Memory B cell (primary cell): ENCODE measurements at places on chromosomes 7 and 10.

- DNase-seq: no peak
These were observed 102.7 kb upstream of the PRSS1 start for GRCh38 chr7:142646386-142647140.

DNA sequence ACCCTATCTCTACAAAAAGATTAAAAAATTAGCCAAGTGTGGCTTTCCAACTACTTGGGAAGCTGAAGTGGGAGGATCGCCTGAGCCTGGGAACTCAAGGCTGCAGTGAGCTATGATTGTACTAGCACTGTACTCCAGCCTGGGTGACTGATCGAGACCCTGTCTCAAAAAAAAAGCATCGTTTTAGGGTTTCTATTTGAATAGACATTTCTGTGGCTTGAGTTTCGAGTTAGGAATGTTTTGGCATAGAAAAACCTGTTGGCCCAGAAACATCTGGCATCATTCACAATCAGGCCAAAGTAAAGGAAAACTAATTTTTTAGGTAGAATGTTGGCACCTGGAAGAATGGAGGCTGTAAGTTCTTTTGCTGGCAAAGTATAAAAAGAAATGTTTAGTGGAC is 72.4 kb downstream of the AUTS2 start:
- no peak for DNase-seq

GRCh38 chr7:5638994-5639393 is 142.5 kb downstream of the RNF216 start:
- DNase-seq: no peak

DNA sequence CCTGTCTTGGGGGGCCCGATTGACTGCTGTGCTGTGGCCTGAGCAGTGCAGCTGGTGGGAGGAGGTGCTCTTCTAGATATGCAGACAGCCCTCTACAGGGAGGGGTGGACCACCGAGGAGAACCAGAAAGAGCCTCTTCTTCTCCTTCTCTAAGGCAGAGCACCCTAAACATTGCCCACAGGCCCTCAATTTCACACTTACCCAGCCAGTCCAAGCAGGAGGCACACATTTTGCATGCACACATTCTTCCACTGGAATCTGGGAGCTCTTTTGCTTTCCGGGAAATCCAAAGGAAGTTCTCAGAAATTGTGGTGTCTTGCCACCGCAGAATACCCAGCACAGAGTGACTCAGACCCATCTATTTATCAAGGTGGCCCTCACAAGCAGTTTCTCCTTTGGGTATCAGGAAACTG is 45.8 kb downstream of the EEPD1 start:
- no peak for DNase-seq

DNA sequence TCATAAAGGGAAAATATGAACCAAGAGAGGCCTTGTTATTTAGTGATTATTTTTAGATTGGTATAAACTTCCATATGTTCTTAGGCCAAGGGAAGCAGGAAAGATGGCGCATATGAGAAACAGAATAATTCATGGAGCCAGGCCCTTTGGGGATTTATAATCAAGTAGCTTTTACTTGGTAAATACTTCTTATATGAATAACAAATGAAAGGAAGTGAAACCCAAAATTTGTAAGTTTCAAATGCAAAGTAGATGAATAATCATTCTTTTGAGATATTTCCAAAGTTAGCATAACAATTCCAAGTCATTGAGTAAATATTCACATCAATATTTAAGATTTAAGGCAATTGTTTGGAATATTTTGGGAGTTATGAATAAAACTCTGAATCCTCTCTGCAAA is 13.9 kb upstream of the OPTN start:
- no peak for DNase-seq

GRCh38 chr7:19118636-19119371 is 1.4 kb upstream of the TWIST1 start:
- DNase-seq: no peak

- no peak for DNase-seq
These were observed 87.6 kb upstream of the IL6 start for GRCh38 chr7:22639396-22639795.

DNA sequence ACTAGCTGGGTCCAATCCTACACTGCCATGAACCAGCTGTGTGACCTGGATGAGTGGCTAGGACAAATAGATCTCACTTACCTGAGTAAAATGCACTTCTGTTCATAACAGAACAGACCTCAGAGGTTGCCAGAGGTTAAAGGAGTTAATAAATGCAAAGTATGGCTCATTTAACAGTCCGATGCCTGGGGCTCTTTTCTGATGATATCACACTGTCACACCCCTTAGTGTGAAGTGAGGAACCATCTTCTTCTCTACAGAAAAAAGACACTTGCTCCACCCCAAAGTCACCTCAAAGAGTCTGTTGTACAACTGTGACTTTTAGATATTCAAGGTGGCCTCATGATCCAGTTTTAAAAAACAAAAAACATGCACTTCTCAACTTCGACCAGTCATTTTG is 21.5 kb upstream of the TARP start:
- no peak for DNase-seq

DNA sequence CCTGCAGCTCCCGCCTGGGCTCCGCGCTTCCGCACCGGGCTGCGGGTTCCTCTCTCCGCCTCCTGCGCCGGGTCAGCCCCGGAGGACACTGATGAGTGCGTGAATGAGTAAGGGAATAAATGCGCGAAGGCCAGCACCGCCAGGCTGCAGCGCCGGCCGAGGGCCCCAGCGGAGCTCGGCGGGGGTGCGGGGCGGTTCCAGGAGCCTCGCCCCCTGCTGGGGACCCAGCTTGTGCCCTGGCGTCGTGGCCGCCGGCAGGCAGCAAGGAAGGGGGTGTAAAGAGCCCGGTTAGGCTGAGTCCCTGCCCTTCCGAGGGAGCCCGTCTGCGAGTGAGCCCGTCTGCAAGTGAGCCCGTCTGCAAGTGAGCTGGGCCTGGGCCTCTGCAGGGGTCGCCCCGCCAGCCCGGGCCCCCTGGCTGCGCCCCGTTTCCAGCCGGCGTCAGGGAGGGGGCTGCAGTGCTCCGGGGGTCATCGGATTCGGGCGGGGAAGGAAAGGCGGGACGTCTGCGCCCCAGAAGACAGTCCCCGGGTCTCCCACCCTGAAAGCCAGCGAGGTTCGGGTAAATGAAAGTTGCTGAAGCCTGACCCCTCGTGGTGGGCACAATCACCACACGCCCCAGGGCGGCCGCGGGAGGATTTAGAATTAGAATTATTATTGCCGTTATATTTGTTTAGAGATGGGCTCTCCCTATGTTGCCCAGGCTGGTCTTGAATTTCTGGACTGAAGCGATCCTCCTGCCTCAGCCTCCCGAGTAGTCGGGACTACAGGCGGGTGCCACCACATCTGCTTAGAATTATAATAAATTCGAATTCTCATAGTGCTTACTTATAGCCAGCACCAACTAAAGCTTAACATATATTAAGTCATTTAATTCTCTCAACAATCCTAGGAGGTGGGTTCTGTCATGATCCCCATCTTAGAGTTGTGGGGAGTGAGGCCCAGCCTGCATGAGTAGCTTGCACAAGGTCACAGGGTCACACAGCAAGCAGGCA is 8.6 kb upstream of the CRYGN start:
- peak; percentile 75 for DNase-seq

GRCh38 chr7:91378131-91378530 is 113.9 kb downstream of the FZD1 start:
- DNase-seq: no peak

DNA sequence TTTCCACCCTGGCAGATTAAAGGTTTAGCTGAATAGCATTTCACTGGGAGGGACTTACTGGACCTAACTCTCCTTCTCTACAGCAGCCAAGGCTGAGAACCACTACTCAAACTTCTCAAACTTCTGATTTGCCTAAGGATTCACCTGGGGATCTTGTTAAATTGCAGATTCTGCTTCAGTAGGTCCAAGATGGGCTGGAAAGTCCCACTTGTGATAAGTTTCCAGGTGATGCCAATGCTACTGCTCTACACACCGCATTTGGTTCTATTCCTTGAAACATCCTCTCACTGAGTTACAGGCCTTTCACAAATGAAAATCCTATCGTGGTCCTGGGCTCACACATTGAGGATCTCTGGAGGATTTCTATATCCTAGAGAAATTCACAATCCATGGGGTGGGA is 147.9 kb downstream of the CHCHD3 start:
- DNase-seq: no peak

- DNase-seq: no peak
These were observed 463.2 kb upstream of the GALNT17 start for GRCh38 chr7:70668606-70669358.

- DNase-seq: no peak
These were observed 72.4 kb upstream of the LRRC4 start for GRCh38 chr7:128103498-128104107.

GRCh38 chr10:24561453-24561852 is 162.2 kb downstream of the ARHGAP21 start:
- DNase-seq: no peak

DNA sequence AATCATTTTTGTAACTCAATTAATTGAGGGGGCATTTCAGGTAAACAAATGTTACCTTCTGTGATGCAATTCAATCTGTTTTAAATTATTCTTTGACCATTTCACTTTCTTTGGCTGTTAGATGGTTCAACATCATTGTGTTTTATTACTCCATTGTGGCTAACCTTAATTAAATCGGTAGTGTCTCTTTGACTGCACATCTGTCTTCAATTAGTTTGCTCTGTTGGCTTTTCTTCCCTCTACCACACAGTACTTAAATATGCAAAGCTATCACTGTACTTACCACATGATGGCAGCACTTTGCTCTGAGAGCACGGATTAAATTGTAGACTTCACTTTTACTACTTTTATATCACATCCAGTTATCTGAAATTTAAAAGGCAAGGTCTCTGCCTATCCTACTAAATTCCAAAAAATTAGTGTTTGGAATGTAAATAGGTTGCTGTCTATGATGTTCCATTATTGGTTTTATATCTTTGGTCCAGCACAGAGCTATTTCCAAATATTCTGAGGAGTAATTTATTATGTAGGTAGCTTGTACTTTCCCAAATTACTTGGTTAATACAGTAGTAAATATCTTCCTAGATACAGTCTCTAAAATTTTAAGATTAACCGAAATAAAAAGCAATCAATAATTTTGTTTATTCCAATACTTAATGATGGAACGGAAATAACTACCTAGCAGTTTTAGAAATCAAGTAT is 352.0 kb downstream of the PCLO start:
- DNase-seq: no peak

DNA sequence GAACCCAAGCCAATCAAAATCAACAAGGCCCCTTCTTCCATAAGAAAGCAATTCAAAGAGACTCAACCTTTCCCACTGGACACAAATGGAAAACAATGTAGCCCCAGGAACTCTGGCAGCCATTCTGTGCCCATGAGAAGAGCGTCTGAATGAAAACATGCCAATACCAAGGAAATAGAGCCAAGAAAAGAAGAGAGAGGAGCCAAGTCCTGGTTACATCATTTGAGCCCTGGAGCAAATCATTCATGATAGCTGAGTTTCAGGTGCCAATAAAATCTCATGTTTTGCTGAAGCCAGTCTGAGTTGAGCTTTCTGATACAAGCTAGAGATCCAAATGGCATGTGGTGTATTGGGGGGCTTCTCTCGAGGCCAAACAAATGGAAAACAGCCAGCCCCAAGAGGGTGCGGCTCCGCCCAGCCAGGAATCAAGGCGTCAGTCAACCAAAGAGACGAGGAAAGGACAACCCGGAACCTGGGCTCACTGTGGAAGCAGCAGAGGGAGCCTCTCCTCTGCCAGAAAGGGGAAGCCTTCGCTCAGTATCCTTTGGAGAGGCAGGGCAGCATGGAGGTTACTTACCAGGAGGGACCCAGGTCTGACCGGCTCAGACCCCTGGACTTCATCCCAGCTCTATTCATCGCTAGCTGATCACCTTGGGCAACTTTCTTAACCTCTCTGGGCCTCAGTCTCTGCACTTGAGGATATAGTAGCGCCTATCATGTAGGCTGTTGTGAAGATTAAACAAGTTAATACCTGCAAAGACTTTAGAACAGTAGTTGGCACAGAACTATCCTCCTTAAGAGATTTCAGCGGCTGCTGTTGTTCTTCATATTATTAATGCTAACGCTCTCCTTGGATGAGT is 61.8 kb downstream of the OAT start:
- no peak for DNase-seq

- no peak for DNase-seq
These were observed 2.0 kb upstream of the TSPAN14 start for GRCh38 chr10:80452069-80452468.

- peak; percentile 55 for DNase-seq
These were observed 41.5 kb upstream of the BNIP3 start for GRCh38 chr10:132023092-132023811.
